ENCODE measurements at places on chromosomes 7 and 10.

- no peak for DNase-seq
Observed at GRCh38 chr7:131124001-131124629, 203.6 kb upstream of the MKLN1 start.

- DNase-seq = no peak
Observed at GRCh38 chr7:142813226-142813625, 41.6 kb upstream of the EPHB6 start.

GRCh38 chr7:77441046-77441445, 24.9 kb upstream of the GSAP start:
- no peak for DNase-seq

GRCh38 chr10:34240039-34240438, 575.1 kb downstream of the PARD3 start:
- DNase-seq = no peak

DNA sequence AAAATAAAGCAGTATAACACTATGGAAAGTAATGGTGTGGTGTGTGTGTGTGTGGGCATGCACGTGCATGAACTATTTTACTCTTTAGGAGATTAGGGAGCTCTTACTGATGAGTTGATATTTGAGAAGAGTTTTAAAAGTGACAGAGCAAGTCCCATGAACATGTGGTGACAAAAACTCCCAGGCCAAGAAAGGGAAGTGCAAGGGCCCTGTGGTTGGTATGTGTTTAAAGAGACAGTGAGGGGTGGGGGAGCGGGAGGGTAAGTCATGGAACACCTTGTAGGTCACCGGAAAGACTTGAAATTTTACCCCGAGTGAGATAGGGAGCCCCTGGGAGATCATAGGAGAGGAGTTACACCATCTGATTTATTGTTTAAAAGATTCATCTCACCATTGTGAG, 63.3 kb downstream of the AKR1B1 start:
- no peak for DNase-seq

DNA sequence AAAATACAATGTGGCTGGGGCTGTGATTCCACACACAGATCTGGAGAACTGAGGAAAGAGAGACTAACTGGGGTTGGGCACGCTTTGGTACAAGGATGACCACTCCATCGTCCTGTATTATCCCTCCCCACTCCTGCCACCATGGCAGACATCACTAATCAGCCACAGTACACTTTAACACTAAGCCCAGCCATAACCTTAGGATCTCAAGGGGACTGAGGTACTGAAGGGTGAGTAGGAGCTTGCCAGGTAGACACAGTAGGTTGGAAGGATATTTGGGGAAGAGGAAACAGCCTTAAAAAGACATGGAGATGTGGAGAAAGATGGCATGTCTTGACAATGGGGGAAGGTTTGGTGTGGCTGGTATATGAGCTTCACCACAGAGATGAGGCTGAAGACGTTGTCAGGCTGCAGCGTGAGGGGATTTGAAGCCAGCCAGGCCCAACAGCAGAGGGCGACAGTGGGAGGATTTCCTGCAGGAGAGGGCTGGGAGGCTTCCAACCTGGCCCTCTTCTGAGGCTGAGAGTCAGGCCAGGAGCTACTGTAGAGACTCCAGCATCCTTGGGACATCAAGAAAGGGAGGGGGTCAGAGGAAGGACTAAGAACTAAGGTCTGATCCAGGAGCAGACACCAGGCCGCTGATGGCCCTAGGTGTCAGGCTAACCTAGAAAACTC, 58.6 kb upstream of the COL13A1 start:
- no peak for DNase-seq

Data from breast epithelium (tissue), 4 donors.